ENCODE measurements at places on chromosomes 2 and 18.
A peak's percentile ranks its signal among the peaks of the same experiment; 100 is the strongest.

DNA sequence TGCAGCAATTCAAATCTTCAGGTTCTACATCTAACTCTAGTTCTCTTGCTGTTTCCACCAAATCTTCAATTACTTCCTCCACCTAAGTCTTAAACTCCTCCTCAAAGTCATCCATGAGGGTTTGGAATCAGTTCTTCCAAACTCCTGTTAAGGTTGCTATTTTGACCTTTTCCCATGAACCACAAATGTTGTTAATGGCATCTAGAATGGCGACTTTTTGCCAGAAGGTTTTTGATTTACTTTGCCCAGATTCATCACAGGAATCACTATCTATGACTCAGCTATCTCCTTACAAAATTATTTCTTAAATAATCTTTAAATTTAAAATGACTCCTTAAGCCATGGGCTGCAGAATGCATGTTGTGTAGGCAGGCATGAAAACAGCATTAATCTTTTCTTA, 368.9 kb upstream of the TNP1 start:
- no peak for DNase-seq

GRCh38 chr2:886072-887022, 64.3 kb upstream of the SNTG2 start:
- DNase-seq = no peak

- DNase-seq = no peak
Measured at GRCh38 chr2:85231952-85232351, 95.8 kb downstream of the TGOLN2 start.

- no peak for DNase-seq
Measured at GRCh38 chr2:173623438-173624319, 269.0 kb downstream of the CDCA7 start.

DNA sequence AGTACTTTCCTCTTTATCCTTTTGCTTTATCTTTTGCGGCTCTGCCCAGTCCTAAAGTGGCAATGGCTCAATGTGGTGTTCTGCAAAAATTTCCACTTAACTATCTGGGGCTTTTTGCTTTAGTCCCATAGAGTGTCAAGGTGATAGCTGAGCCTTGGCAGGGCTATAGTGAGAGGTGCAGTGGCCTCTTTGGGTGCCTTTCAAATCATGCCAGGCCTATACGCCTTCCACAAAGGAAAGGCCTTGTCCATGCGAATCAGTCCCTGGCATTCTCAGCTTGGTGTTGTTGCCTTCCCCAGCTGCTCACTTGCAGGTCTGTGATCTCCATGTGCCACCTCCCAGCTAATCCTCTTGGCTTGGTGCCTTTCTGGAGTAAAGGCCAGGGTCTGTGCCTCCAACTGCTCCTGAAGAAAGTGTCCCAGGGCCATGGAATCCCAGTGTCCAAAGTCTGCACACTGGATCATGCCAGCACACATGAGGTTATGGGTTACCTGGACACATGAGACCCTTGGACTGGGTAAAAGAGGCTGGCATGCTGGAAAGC, 26.6 kb downstream of the PAX8 start:
- no peak for DNase-seq

- DNase-seq = no peak
Measured at GRCh38 chr2:149132339-149132738, 93.8 kb downstream of the LYPD6B start.

- peak; percentile 42 for DNase-seq
Measured at GRCh38 chr2:219713110-219713509, 85.7 kb downstream of the SLC4A3 start.

DNA sequence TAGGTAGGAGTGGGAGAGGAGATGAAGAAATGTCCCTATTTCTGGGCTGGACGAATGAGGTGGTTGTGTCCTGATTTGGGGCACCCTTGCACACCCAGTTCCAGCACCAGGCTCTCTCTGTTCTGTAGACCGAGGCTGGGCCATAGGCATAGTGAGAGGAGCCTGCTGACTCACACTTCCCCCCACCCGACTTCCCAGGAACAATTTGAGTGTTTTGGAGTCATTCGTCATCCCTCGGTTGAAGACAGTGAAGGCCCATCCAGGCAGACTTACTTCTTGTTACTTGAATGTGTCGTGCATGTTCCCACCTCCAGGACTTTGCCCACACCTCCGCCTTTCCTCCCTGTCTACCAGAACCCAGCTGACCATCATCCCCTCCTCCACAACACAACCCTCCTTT, 179.1 kb downstream of the HAUS1 start:
- DNase-seq = no peak

GRCh38 chr2:238418196-238418998, 8.3 kb upstream of the ASB1 start:
- no peak for DNase-seq

DNA sequence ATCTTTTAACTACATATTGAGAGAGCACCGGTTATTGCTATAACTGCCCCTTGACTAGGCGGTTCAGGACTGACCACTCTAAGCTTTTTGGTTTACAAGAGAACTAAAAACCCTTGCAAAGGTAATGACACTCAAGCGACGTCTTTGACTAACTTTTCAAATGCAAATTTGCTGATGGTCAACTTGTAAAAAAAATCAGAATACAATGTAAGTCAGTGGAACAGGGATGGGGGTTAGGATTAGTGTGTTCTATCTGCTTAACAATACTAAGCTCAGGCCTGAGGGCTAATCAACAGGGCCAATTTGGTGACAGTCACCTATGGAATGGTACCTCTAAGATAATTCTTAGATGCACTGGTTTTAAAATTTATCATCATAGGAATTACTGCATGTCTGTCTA, 57.1 kb downstream of the ZAP70 start:
- no peak for DNase-seq

DNA sequence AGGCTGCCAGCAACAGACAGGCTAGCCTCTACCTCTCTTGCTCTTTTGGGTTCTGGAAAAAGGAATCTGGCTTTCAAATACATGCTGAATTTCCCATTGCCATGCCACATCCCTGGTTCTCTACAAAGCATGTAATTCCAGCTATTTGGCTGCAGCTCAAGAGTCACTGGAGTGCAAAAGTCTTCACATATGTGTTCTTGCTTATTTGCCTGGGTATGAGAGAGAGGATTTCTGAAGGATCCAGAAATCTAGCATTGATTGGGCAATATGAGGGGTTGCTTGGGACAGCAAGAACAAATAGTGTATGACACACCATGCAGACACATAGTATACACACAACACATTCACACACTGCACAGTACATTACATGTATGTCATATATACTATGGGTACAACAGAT, 30.7 kb upstream of the LGALSL start:
- DNase-seq = no peak

DNA sequence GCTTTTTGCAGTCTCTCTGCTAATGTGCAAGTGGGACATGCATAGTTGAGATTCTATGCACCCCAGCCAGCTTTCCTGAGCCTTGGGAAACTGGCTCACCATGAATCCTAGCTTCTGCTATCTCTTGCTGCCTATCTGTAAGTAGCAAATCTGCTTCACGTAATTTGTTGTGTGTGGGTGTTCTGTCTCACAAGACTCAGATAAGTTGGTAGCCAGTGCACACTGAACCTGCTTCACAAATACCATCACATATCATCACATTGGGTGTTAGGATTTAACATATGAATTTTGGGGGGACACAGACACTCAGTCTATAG, 13.9 kb upstream of the VRK2 start:
- DNase-seq = no peak

DNA sequence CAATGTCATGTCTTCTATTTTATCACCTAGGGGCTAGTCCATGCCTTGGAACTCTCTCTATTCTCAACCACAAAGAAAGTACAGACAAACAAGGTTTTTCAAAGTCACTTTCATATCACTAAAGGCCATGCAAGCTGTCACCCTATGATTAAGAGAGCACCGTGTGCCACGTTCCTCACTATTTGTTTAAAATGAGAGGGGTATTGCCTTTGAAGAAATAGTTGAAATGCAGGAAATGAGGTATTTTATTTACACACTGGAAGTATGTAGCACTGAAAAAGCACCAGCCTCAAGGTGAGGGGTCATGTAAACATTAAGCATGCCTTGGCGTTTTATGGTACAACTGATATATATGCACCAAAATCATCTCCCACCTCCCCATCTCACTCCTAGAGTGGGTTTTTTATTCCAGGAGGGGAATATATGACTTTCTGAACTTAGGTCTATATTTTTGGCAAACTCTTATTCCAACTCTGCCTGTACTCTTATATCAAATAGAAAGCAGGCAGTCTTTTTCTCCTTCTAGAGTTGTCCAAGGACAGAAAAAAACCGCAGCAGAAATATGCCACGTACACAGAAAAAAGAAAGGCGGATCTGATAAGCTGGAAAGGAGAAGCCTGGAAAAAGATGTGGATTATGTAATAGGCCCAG, 53.5 kb downstream of the VSNL1 start:
- no peak for DNase-seq

GRCh38 chr2:223475901-223476300, 126.3 kb downstream of the SCG2 start:
- no peak for DNase-seq

DNA sequence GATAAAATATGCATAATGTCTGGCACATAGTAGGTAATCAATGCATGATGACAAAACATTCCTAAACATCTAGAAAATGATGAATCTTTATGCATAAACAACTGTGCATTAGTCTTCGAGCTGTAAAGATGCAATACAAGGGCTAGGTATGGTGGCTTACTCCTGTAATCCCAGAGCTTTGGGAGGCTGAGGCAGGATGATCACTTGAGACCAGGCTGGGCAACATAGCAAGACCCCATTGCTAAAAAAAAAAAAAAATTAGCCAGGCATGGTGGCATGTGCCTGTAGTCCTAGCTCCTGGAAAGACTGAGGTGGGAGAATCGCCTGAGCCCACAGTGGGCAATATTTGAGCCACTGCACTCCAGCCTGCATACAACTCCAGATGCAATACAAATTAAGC, 5.3 kb downstream of the TET3 start:
- no peak for DNase-seq

Data from GM12865 (cell line).